Cortex of kidney (tissue), 1 donor: ENCODE measurements at places on chromosomes 7 and 10.

- no peak for DNase-seq
Observed at GRCh38 chr10:102185272-102185671, 33.1 kb downstream of the NOLC1 start.

DNA sequence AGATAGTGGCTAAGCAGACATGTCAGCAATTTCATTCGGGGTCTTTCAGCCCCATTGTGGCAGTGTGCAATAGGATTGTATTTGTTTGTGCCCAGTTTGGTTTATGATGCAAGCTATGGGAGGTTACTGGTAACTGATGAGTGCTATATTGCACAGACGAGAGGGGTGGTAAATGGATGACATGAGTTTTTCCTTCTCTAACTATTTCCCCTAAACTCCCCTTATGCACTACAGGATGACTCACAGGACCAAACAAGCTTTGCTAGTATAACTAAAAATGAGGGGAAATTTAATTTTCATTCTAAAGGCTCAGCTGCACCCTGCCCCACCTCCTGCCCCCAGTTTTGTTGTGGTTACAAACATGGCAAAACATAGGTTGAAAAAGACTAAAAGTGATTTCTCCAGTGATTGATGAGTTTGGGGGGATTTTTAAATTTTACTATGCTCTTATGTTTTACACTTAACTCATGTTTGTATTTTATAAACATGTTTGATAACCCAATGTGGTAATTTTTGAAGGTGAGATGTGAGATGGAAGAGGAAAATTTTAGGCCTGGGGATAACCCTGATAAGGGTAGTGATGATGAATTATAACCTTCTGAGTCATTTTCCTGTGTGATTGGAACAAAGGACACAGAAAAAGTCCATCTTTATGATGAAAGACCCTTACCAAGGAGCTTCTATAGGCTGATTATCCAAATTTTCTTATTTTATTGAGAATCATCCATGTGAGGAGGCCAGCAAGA is 60.8 kb upstream of the NAMPT start:
- DNase-seq: no peak

DNA sequence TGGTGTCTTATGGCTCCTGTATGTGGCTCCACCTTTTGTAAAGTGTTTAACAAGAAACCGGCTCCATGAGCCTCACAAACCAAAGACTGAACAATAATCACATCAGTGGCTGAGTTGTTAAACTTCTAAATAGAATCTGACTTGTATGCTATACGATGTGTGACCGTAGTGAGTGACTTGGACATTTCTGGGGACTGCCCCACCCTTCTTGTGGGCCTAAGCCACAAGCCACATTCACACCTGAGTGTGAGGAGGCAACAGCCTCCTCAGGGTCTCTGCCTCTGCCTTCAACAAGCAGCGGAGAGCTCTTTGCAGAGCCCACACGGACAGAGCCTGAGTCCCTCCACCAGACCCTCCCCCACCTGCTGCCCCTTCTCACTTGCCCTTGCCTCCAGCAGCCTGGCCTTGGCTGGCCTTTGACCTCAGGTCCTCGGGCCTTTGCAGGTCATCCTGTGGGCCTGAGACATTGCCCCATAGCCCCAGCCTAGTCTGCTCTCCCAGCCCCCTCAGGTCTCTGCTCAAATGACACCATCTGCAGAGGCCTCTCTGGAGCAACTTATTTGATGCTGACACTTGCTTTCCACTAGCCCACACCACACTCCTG is 156.8 kb upstream of the TNS3 start:
- no peak for DNase-seq

GRCh38 chr10:90779548-90779947 is 78.3 kb downstream of the HTR7 start:
- DNase-seq: no peak

DNA sequence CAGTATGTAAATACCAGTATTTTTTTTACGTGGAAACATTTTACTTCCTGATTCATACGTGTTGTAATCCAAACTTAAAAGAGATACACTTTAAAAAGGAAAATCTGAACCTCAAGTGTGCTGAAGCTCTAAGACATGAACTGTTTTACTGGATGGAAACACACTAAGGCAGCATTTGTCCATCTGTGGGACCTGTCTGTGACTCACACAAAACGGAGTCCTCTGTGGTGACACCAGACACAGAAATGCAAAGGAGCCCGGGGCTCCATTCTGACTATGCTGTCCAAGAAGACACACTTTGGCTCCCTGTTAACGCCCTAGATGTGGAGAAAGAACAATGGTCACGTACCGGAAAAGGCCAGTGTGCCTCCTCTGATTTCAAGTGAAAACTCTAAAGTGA is 23.9 kb downstream of the RNF133 start:
- DNase-seq: no peak

DNA sequence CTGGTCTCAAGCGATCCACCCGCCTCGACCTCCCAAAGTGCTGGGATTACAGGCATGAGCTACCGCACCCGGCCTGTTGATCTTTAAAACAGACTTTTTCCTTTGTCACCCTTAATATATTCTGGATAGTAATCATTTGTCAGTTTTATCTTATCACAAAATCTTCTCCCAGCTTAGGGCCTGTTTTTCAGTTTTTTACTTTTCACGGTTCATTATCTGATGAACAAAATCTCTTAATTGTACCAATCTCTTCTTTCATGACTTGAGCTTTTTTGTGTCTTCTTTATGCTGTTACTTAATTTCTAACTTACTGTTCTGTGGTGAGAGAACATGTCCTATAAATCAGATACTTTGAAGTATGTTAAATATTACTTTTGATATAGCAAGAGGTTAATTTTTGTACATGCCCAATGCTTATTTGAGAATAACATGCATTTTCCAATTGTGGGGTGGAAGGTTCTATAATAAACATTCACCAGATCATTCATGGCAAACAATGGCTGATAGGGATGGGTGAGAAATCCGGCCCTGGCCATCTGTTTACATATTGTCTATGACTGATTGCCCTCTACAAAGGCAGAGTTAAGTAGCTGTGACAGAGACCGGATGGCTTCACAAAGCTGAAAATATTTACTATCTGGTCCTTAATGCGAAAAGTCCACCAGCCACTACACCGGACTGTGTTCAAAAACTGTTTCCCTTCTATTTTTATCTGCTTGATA is 5.3 kb downstream of the PAPOLB start:
- no peak for DNase-seq

DNA sequence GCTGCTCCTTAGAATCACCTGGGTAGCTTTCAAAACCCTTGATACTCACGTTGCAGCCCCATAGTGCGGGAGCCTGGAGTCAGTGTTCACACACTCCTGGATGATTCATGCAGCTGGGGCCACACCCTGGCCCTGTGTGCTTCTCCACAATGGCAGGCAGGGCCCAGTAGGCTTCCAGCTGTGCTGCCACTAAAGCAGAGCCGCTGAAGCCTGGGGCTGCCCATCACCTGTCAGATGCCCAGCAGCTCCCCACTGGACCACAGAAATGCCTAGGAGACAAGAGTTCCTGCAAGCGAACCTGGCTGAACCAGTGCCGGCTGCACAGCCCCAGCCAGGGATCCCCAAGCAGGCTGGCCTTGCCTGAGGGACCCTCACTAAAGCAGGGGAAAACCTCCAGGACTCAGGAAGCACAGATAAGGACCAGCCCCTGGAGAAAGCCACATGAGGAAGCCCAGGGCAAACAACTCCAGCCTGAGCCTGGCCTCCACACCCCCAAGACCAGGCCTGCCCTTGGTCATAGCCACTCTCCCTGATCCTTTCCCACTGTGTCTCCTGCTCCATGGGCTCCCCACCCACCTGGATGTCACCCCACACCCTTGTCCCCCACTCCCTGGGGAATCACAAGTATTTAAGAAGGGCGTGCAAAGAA is 111.9 kb downstream of the GRID1 start:
- no peak for DNase-seq

DNA sequence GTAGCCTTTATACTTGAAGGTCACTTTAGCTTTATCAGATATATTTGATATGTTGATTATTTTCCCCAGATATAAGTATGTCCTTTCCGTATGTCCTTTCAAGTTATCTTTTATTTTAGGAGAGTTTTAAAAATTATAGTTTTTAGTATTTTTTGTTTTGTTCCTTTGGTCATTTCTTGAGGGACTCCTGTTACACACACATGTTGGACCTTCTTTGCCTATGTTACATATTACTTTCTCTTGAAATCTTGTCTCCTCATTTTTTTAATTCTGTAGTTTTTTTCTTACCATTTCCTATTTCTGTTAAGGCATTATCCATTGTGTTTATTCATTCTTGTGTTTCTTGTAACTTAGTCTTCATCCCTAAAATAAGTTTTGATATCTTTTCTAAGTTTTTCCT is 23.9 kb downstream of the GLCCI1 start:
- no peak for DNase-seq

- DNase-seq: no peak
Observed at GRCh38 chr10:115606086-115606485, 512.9 kb downstream of the ATRNL1 start.

GRCh38 chr10:19705250-19705649 is 111.0 kb upstream of the PLXDC2 start:
- DNase-seq: no peak

DNA sequence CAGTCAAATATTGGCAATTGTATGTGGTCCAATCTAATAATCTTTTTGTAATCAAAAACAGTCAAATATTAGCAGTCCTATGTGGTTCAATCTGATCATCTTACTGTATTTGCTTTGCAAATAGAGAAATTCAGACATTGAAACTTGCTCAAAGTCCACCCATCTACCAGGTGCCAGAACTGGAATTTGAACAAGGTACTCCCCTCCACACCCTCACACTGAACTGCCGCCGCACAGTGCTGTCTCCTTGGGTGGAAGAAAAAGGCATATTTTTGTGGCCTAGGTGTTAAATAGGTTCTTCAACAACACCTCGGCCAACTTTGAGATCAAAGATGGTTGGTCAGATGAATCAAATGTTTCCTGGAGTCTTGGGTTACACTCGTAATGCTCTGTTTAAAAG is 544.2 kb upstream of the GALNT17 start:
- no peak for DNase-seq

DNA sequence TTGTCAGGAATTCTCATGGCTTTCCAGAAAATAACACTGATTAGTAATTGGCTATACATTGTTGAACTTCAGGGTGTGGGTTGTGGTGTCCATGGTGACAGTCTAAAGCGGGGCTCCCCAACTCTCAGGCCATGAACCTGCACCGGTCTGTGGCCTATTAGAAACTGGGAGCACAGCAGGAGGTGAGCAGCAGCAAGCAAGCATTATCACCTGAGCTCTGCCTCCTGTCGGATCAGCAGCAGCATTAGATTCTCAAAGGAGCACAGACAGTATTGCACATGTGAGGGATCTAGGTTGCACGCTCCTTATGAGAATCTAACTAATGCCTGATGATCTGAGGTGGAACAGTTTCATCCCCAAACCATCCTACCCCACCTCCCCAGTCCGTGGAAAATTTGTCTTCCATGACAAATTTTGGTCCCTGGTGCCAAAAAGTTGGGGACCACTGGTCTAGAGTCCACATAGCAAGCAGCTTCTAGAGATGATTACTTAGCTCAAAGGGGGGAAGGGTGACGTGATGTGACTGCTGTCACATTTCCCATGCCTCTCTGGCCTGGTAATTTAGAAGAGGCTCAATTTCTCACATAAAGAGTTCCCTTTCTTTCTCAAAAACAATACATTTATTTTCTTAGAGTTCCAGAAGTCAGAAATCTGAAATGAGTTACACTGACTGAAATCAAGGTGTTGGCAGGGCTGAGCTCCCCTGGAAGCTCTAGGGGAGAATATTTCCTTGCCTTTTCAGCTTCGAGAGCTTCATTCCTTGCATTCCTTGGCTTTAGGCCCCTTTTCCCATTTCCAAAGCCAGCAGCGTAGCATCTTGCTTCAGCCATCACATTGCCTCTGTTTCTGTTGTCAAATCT is 17.6 kb upstream of the FAM221A start:
- no peak for DNase-seq

- no peak for DNase-seq
Observed at GRCh38 chr7:229184-229964, 37.0 kb downstream of the FAM20C start.

DNA sequence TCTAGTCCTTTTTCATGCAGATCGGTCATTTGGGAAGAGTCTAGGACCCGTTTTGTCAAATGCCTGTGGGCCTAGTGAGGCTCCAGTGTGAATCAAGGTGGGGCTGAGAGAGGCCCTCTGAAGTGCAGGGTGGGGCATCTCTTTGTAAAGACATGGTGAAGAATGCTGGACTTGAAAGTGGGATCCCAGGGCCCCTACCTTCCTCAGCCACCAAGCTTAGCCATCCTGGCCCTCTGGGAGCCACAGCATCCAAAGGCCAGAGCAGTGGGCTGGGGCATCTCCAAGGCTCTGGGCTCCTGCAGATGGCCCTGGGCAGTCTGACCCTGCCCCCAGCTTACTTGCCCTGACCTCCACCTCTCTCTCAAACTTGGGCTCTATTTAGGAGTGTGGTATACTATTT is 78.5 kb downstream of the ADCY1 start:
- DNase-seq: no peak

DNA sequence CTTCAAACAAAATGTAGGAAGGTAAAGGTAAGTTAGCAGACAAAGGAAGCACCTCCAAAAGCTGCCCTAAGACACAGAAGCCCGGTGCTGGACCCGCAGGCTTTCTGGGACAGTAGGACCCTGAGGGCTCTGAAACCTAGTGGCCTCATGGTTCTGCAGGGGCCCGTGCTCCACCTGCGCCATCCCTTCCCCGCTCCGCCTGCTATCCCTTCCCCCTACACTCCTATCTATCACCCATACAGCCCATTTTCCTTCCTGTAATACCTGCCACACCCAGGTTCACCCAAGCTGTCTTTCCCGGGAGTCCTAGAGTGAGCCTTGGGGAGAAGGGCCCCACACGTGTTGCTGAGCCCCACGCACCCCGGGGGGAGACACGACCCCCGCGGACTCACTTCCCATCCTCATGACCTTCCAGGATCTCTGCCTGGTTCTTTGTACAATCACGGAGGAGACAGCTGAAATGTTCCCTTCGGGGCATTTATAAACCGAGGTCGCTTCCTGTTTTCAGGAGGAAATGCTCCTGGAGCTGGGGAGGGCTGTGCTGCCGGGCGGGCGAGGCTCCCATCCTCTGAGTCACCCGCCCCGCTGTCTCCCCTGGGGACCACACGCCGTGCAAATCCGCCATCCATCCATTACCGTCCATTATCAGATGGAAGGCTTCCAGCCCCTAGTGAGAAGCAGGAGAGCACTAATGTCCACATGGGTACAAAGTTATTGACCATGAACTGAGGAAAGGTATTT is 251.7 kb upstream of the PITRM1 start:
- no peak for DNase-seq

DNA sequence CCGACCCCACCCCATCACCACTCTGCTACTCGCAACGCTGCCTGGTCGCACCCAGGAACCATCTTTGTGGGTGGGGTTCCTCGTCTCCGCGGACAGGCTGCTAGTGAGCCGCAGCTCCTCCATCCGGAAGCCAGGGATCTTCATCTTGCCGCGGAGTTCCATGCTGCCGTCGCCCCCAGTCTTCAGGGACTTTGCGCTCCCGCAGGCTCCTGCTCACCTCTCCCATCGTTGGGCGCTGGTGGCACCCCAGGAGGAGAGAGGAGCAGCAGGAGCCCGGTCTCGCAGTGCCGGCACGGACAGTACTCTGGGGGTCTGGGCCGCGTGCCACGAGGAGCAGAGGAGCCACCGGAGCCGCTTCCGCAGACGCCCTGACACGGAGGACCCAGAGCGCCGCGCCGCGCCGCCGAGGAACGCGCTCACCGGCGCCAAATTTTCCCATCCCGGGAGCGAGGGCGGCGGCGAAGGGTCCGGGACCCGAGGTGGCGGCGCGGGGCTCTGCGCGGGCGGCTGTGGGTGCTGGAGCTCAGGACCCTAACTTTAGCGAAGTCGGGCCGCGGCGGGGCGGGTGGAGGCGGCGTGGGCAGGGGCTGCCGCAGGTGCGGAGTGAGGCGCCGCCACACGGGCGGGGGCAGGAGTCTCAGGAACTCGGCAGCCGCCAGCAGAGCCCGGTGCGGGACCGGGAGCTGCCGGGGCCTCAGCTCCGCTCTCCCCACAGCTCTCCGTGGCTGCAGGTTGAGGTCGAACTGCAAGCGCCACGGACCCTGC is 750.1 kb upstream of the SORCS1 start:
- no peak for DNase-seq
